ENCODE measurements at places on chromosomes 1 and 21. TPM values are rescaled to one million over a fixed set of nuclear protein-coding genes. Genes with fewer than 3 reads are reported as not detected.

IL6R gene
- 135 TPM for total RNA-seq

HSD3B2 gene
- not detected for total RNA-seq

ADORA1 gene
- total RNA-seq = not detected

CFAP107 gene
- not detected for total RNA-seq

GBP6 gene
- 0.47 TPM for total RNA-seq

HCN3 gene
- 1.5 TPM for total RNA-seq

GSTM4 gene
- 14.4 TPM for total RNA-seq

SOX13 gene
- total RNA-seq = 0.47 TPM

- DNase-seq = peak; percentile 48
Observed at GRCh38 chr1:210455840-210456603, 127.3 kb downstream of the HHAT start.

DNA sequence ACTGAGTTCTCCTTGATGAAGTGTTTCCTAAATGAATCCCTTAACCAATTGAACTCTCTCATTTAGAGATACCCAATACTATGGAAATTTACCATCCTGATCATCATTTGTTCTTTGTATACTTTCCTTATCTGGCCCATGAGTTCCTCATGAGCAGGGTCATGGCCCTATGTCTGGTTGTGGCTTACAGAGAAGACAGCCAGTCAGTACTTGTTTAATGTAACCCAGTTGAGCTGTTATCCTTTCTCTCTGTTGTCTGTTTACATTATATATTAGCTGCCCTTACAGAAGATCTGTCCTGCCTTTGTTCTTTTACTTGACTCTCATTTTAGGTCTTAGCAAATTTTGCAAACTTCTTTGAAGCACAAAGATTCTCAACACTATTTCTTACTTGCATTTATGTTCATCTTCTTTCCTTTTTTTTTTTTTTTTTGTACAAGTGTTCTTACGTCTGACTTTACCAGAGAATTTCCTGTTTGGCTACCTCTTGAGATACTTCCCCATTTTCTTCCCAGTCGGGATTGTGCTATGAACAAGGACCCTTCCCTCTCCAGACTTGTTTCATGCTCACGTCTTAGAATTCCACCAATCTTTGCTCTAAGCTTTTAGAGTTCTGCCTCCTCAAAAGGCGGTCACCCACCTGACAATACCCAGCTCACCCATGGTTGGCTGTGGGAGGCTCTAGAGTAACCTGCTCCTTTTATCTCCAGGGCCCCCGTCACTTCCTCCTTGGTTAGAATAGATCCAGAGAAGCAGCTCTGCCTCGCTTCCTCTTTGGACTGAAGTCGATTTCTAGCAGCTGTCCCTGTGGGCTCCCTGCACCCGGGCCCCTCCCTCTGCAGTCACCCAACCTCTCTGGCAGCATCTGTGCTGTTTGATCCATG is 53.6 kb upstream of the RUNX1 start:
- DNase-seq = no peak

GRCh38 chr1:200487650-200488049 is 77.8 kb upstream of the ZNF281 start:
- DNase-seq = no peak

GRCh38 chr1:245485996-245486395 is 331.2 kb downstream of the KIF26B start:
- DNase-seq = no peak

DNA sequence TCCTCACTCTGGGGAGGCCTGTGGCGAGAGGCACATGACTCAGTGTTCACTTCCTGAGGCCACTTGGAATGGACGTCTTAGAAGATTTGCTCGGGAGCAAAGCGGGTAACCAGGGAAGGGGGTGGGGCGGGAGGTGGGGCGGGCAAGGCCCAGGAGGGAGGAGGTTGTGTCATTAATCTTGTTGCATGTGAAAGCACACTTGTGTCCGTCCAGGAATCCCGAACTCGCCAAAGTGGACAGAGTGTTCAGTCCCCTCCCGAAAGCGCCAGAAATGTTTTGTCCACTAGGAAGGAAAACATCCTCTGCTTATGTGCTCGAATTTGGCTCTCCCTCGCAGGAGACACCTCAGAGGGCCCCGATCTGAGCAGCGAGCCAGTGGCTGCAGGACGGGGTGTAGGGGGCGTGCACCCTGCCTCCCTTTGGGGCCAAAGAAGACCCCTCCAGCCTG is 84.2 kb downstream of the SPSB1 start:
- no peak for DNase-seq

GRCh38 chr1:23610677-23611076 is 51.4 kb upstream of the ID3 start:
- no peak for DNase-seq

GRCh38 chr1:58574816-58575215 is 2.2 kb downstream of the TACSTD2 start:
- no peak for DNase-seq

- DNase-seq = no peak
Observed at GRCh38 chr1:76281306-76281705, 206.8 kb downstream of the ST6GALNAC3 start.

DNA sequence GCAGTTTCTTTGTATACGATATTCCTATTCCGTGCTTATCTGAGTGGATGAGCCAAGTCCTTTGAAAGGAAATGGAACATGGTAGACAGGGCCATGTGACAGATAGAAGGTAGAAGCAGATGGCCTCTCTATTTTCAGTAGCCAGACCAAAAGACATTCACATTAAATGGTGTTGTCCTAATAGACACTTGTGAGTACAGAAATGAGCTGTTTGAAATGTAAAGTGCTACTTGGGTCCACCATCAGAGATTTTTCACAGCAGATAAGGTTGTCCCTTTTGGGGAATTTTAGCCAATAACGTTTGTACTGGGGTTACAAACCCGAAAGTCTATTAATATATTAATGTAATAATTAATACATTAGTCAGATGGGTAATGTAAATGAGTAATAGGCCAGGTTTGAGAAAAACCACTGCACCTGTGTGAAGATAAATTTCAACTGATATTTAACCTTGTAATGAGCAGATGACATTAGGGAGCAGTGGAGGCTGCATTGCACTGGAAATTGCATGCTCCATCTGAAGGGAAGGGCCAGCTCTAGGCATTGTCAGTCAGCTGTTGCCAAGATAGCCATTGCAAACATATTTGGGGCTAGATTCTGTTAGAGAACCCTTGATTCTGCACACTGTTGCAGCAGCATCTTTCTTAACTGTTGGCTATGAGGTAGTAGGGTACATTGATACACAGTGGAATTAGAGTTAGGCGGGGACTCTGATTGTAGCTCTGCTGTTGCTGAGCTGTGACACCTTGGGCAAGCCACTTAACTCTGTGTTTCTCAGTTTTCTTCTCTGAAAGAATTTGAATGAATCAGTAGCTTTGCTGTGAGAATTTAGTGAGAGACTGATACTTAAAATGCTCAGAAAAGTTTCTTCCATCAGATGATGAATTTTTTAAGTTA is 43.8 kb downstream of the FGGY start:
- DNase-seq = no peak

GRCh38 chr1:212944229-212944901 is 6.0 kb upstream of the VASH2 start:
- no peak for DNase-seq

GRCh38 chr1:213852107-213852506 is 135.7 kb upstream of the PROX1 start:
- peak; percentile 38 for DNase-seq

DNA sequence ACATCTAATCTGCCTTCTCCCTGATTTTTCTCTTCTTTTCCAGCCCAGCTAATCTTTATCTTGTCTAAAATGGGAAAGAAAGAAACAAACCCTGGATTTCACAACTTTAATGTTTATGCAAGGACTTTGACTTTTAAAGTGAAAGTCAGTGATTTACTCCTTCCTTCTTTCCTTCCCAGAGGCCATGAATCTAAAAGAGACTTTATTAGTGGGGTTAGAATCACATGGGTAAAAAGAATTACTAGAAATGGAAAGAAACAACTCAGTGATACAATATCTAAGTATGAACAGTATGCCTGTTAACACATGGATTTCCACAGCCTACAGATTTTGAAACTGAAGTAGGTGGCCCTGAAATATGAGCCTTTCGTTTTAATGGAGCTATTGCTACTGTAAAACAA is 59.8 kb upstream of the KCNK2 start:
- DNase-seq = no peak

DNA sequence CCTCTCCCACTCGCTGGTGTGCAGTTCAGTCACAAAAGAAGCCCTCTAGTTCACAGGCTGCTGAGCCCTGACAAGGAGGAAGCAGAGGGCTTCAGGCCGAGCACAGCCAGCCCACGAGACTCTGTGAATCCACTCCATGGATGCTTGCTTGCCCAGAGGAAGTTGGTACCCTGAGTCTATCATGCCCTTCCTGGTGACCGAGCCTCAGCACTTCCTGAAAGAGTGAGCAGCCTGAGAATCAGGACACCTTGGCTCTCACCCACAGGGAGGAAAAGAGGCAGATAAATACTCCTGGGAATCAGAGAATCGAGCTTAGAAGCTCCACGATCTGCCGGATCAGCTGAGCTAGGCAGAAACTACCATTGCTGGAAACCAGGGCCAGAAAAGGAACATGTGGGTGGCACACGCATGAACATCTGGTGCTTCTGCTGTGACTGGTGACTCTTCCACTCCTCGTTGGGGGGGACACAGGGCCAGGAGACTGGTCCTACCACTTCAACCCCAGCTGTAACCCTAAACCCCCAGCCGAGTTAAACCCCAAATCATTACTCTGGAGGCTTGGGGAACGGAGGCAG is 376.3 kb upstream of the CAMK1G start:
- DNase-seq = no peak

- DNase-seq = no peak
Observed at GRCh38 chr1:150622303-150622975, 7.0 kb downstream of the ENSA start.

GRCh38 chr1:14930247-14930965 is 223.1 kb upstream of the TMEM51 start:
- DNase-seq = no peak

DNA sequence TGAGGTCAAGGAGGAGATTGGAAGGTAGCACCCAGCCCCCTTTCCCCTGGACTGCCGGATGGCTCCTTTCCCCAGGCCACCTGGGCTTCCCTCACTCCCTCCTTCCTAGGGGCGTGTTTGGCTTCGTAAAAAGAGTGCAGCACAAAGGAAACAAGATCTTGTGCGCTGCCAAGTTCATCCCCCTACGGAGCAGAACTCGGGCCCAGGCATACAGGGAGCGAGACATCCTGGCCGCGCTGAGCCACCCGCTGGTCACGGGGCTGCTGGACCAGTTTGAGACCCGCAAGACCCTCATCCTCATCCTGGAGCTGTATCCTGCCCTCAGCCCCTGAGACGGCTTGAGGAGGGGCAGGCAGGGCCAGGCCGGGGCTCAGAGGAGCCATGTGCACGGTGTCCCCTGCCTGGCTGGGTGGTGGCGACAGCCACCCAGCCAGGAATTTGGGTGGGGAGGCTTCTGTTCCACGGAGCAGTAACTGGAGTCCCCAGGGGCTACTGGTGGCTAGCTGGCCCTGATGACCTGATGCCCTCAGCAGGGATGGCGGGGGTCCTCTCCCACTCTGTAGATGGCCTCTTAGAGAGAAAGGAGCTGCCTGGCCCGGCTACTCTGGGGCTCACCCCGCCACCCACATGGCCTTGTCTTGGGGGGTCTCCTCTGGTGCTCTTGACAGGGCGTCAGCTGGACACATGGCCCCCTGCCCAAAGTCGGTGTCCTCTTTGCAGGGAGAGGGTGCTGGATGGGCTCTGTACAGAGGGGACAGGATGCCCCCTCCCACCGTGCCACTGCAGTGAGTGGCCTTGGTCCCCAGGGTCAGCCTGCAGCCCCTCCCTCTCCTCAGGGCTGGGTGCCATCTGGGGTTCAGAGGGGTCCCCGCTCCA is 39.5 kb downstream of the TRIM11 start:
- DNase-seq = no peak

DNA sequence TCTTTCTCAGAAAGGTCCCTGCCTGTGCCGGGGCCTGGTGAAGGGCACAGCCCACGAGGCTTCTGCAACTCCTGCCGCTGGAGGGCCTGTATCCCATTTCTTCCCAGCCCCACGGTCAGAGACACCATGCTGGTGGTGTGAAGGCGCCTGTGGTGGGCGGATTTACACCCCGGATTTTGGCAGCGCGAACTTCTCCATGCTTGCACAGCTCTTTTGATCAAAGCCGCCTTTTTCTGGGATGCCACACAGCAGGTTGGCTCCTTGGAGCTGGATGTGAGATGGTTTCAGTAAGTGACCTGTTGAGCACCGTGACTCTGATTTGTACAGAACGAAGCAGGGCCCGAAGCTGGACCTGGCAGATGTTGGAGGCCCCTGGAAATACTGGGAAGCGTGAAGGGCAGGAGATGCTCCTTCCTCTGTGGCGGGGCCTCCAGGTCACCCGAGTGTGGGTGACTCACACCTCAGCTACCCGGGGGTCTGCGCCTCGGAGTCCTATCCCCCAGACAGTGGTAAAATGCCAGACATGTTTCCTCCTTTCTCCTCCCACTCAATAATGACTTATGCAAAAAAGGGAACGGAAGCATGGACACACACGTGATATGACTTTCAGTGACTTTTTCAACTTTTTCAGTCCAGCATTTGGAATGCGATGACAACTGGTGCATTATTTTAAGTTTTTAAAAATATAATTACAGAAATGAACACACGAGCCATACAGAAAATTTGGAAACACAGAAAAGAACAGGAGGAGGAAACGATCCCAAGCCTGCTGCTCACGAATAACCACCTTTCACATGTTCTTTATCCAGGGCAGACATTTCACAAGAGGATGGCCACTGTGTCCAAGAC is 9.0 kb downstream of the UMODL1 start:
- DNase-seq = no peak

- no peak for DNase-seq
Observed at GRCh38 chr1:31264790-31265386, 25.2 kb upstream of the NKAIN1 start.

DNA sequence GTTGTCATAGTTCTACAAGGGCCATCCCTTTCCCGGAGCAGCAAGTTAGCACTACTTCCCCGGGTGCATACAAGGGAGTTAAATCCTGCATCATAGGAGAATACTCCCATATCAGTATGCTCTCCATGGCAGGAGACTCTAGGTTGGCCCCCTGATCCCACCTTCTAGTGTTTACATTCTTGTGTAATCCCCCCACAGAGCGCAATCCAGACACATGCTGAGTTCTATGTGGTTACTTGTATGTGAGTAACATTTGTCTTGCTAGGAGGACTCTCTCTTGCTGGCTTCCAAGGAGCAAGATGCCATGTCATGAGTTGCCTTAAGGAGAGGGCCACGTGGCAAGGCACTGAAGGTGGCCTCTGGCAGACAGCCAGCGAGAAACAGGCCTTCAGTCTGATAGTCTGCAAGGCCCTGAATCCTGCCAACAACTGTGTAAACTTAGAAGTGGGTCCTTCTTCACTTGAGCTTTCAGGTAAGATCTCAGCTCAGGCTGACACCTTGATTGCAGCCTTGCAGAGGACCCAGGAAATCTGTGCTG is 155.3 kb downstream of the CDC7 start:
- no peak for DNase-seq

DNA sequence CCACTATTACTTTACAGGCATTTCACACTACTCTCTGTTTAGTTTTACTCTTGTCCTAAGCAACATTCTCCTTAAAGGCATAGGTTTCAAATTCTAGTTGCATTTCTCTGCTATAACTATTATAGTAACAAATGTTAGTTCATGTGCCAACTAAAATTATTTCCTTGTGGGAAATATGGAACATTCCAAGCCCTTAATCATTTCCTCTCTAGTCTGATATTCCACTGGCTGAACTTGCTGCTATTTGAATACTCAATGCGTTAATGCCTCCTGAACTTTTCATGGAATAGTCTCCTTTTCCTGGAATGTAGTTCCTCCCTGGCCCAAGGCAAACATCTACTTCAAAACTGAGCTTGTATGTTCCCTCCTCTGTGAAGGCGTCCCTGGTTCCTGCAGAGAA is 19.3 kb upstream of the TBX19 start:
- DNase-seq = no peak

- no peak for DNase-seq
Observed at GRCh38 chr1:2269193-2269921, 41.2 kb downstream of the SKI start.

- peak; percentile 68 for DNase-seq
Observed at GRCh38 chr1:198201956-198202784, 45.4 kb downstream of the NEK7 start.
